RWPE2 (cell line): ENCODE measurements at places on chromosomes 7 and 10.
A peak's percentile ranks its signal among the peaks of the same experiment; 100 is the strongest.

DNA sequence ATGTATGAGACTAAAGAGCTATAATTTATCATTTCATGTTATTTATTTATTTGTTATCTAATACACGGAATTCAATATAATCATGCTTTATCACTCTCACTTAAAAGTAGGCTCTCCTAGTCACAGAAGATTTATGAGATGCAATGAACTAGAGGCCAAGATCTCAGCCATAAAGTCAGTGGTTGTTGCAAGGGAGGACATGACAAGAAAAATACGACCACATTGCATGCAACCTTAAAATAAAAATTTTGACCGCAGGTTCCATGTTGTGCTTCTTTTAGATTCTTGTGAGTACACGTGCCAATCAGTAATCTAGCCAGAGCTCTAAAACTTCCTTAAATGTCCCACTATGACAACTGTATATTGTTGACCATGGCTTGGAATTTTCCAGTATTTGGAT lies 75.9 kb upstream of the SP8 start:
- DNase-seq: no peak

DNA sequence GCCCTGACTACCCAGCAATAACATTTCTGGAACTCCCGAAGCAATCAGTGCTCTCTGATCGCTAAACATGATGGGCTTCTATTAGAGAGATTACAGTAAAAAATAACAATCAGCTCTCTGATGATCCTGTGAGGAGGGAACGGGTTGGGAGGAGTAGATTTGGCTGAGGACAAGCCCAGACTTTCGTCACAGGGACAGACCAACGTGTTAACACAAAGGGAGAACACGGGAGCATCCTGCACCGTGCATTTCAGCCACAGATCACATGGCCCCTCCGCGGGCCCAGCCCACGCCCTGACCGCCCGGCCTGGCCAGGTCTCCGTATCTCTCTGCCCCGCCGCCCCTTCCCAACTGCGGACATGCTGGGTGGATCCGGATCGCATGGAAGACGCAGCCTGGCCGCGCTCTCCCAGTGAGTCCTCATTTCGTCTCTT lies 95.0 kb upstream of the AGBL3 start:
- peak; percentile 88 for DNase-seq

DNA sequence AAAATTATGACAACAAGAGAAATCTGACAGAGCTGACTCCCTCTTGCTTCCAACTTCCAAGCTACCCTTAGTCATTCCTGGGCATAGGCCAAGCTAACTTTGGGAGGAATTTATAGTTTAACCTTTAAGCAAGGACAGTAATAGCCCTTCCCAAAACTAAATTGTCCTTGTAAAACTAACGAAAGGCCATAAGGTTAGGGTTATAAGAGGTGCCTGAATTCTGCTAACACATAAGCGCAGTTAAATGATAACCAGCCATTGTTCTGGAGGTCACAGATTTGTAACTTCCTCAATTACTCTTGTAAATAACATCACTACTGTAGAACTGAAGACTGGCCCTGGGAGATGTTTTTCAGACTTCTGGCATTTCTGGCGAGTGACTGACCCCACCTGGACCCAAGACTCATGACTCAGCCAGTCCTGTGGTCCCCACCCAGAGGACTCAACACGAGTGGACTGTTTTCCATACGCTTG lies 481.2 kb downstream of the KCNMA1 start:
- DNase-seq: no peak

DNA sequence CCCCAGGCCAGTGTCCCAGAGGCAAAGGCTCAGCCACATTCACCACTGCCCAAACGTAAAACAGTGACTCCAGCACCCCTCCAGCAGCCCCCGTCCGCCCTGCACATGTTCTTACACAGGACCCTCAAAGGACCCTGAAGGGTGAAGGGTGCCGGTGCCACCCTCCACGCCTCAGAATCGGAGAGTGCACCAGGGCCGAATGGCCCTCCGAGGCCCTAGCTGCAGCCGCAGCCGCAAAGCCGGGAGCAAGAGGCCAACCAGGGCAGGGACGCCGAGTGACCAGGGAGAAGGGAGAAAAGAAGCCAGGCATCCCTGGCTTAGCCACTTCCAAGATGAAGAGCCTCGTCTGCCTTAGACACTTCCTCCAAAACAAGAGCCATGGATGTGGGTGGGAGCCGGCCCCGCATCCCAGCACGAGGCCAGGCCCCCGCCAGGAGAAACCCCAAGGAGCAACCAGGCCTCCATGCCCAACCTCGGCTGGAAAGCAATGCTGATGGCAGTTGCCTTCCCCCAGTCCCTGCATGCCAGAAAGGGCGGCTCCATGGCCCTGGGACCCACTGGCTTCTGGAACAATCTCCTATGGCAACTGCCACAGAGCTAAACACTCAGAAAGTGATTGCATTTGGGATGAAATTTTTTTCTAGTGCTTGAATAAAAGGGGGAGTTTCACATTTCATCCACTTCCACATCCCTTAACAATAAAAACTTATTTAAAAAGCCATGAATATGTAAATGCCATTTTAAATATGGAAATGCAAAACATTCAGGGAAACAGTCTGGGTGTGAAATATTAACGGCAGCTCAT lies 92.3 kb downstream of the MAD1L1 start:
- DNase-seq: no peak

GRCh38 chr7:2820508-2820934 lies 23.6 kb downstream of the GNA12 start:
- peak; percentile 91 for DNase-seq

DNA sequence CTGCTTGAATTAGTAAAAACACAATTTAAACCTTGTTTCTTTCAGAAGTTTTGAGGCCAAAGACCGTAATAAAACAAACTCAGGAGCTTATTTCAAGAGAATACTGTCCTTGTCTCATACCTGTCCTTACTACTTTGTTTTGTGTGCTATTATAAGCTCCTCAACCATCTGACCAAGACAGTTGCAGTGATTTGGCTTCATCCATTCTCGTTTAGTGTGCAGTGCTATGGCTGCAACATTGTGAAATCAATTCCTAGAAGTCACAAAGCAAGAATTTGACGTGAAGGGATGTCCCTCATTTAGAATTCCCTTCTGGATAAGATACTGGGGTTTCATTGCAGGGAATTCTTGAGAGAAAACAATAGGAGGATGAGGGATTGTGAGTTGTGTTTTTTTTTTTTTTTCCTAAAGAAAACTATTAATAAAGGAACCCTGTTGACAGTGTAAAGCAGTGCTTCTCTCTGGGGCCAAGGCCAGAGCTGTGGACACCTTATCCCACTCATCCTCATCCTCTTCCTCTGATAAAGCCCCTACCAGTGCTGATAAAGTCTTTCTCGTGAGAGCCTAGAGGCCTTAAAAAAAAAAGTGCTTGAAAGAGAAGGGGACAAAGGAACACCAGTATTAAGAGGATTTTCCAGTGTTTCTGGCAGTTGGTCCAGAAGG lies at the start of gene OIT3:
TSS of gene OIT3 (plus strand) at position 604 of the 663 bp plus-strand sequence. CDS start 60 bp downstream, outside the sequence.
- DNase-seq: no peak

DNA sequence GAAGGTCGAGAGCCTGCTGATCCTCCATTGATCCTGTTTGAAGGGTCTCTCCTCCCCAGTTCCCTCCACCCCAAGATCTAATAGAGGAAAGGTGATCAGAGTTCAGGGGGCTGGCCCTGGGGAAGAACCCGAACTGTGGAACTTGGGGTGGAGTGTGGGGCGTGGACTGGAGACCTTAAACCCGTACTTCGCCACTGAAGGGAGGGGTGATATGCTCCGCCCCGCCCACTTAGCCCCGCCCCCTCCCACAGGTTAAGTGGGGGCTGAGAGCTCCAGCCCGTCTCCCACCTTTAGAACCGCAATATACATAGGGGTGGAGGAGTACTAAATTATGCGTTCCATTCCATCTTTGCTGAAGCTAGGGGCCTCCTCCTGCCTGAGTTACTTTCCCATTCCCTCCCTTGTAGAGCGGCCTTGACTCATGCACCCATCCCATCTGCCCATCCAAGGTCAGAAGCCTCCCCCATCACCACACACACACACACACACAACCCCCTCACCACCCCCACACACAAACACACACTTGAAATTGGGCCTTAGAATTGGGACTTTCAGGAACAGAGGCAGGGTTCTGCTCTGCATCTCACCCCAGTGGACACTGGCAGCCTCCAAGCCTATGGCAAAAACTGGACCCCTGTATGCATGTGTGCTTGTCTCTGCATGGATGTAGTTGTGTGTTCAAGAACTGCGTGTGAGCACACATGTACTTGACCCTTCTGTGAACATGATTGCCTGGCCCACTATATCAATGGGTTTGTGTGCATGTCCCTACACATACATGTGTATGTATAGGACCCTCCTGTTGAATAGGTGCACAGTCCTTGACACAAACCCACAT lies 991 bp downstream of the SEMA4G start:
- DNase-seq: no peak

- no peak for DNase-seq
These were observed 53.8 kb downstream of the KCTD7 start for GRCh38 chr7:66682350-66683093.

- peak; percentile 44 for DNase-seq
These were observed 1.0 kb upstream of the CBLL1 start for GRCh38 chr7:107742678-107743566.

DNA sequence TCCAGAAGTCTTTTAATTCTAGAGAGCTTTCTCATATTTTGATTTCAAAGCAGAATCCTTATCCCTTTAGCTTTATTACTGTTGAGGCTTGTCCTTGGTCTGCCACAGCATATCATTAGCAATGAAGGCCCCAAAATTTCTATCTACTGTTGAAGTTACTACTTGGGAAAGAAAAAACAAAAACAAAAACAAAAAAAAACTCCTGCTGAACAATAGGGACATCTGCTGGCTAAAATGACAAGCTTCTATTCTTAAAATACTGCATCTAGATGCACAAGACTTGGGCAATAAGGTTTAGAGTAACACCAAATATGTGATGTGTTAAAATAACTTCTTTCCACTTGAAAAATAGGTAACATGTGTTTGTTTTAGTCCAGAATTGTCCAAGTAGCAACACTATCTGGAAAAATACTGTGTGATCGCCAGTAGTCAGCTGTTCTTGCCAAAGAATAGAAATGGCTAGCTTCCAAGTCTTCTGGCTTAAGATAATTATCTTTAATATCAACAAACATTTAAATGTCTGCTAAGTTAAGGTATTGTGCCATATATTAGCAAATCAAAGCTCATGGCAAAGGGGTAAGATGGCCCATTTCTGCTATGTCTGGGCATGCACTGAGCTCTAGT lies 3.8 kb upstream of the DMTF1 start:
- DNase-seq: no peak

GRCh38 chr10:103038570-103038969 lies 120.5 kb downstream of the CNNM2 start:
- no peak for DNase-seq

GRCh38 chr10:68800211-68800610 lies 27.1 kb upstream of the STOX1 start:
- DNase-seq: no peak

DNA sequence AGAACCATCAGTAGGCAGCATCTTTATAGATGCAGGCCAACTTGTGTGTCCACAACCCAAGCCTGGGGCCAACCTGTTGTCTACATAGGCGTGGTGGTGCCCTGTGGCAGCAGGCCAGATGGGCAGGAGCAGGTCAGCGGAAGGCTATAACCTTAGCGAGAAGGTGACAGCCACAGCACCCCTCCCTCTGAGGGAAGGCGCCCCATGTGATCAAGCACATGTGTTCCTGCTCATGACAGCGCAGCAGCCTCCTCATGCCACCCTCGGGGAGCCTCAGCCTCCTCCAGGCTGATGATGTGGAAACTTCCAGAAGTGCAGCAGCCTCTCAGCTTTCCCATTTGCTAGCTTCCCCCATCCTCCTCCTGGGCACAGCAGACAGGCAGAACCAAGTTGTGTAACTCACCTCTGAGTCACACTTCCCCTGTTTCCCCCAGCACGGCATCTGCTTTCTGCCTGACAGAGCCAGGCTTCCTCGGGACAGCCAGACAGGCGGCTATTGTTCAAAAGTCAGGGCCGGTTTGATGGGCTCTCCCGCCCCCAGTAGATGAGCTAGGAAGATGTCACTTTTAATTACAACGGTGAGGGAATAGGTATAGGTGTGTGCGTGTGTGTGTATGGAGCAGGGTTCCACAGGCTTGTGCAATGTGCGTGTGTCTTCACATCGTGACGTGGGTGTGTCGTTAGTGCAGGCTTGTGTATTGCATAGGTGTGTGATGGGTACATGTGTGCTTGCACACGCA lies 312.0 kb upstream of the ZMIZ1 start:
- peak; percentile 91 for DNase-seq

- peak; percentile 83 for DNase-seq
These were observed 14.7 kb upstream of the MICALL2 start for GRCh38 chr7:1473864-1474512.

GRCh38 chr7:111998326-111998725 lies 207.9 kb downstream of the DOCK4 start:
- no peak for DNase-seq

DNA sequence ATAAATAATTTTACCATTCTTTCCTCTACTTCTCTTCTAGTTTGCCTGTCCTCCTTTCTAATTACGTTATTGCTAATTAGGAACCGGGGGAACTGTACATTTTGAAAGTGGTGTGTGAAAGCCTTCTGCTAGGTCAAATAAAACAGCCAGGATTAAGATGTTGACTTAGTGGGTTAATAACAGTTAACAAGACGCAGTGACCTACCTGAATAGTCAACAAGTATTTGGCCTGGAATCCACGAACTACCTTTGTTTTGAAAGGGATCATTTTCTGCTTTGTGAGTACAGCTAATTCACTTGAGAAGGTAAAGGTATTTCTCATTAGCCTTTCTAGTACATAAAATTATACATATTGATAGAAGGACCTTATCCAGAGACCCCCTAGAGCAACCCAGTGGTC lies 139.9 kb downstream of the COL28A1 start:
- DNase-seq: no peak

GRCh38 chr7:65379318-65379717 lies 5.7 kb downstream of the ZNF92 start:
- no peak for DNase-seq

DNA sequence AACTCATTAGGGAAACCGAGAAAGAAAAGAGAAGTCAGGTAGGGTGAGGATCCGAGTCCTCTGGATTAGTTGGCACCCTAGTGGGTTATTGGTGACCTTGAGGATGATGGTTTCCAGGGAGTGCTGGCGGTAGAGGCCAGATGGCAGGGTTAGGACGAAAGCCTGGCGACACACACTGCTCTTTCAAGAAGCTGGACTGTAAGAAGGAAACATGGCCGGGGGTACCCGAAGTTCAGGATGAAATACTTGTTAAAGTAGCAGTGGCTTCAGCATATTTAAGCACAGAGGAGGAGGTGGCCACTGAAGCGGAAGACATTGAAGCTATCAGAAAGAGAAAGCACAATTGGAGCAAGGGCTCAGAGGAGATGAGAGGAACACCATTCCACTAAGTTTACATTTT lies 224.6 kb downstream of the RELN start:
- DNase-seq: no peak

DNA sequence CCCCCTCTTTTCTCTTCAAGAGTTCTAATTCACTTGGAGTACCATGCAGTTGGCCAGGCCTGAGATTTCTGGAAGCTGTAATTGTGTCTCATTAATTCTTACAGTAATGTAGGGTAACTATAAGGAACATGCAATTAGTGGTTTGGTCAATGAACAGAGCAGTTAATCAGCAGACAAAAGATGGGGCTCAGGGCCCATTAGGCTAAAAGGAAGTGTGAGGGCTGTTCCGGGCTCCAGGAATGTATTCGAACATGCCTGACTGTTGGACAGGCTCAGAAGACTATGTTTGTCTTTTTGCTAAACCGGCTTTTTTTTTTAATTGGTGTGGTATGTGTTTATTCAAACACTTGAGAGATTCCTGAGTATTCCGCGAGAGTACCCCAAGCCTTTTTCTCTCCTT lies 42.5 kb upstream of the FZD8 start:
- no peak for DNase-seq
